ENCODE measurements at places on chromosomes 7 and 10. TPM values are rescaled to one million over a fixed set of nuclear protein-coding genes. Genes with fewer than 3 reads are reported as not detected.
A peak's percentile ranks its signal among the peaks of the same experiment; 100 is the strongest.

- no peak for DNase-seq
These were observed 12.6 kb upstream of the NRBF2 start for GRCh38 chr10:63120554-63120953.

DNA sequence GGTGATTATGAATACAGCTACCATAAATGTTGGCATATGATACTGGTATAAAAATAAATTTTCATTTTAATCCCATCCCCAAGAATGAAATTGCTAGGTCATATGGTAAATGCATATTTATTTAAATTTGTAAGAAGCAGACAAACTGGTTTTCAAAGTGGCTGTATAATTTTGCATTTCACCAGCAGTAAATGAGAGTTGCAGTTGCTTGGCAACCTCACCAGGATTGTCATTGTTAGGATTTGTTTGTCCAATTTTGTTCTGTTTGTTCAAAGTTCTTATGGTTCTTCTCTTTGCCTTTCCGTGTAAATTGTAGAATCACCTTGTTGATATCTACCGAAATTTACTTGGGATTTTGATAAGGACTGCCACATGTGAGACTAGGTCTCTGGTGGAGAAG lies 237.4 kb downstream of the OTUD1 start:
- DNase-seq = no peak

GRCh38 chr10:98264378-98265065 lies 3.5 kb downstream of the LOXL4 start:
- no peak for DNase-seq

- DNase-seq = no peak
These were observed 3.1 kb upstream of the GOT1 start for GRCh38 chr10:99433378-99434020.

- no peak for DNase-seq
These were observed 77.2 kb upstream of the TMEM106B start for GRCh38 chr7:12133865-12134264.

GRCh38 chr10:89904755-89905154 lies 203.4 kb downstream of the KIF20B start:
- no peak for DNase-seq

DNA sequence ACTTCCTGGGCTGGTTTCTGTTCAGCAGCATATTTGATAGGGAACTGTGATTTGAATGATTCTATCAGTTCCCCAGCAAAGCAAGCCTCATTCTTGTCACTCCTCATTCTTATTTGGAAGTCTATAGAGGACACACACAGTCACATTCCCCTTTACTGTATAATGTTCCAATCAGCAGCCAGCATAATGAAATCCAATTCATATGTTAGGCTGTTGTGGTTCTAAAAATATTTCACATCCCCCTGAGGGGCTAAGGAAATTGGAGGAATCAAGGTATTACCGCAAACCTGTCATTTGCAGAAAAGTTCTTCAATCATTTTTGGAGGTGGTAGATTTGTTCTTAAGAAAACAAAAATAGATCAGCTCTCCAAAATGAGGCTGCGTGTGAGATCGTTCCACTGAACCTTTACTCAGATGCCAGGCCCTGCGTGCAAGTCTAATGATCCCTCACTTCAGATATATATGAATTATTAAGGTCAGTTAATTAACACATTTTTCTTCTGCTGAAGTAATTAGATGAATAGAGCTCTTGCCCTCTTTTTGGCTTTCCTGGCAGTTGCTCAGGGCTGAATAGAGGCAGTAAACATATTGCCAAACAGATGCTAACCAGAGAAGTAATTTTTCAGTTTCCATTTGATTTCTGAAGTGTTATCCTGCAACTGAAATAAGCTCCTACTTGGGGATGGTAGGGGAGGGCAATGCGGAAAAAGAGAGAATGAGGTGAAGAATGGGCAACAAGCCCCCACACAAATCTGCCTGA lies 31.8 kb downstream of the LSMEM1 start:
- DNase-seq = no peak

DNA sequence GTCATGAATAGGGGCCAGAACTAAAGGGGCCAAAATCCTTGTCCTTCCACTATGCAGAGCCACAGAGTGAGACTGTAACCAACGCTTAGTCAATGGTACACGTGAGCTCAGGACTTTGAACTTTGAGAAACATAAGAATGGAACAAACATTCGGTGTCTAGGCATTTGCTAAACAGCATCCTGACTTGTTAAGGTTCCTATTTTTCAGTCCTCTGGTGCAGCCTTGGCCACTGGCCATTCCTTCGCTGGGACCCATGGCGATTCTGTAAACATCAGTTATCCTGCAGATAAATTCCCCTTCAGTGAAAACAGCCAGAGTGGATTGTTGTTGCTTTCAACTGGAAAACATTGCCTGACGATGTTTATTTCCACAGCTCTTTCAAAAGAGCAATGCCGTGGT lies 266.8 kb downstream of the SORCS1 start:
- DNase-seq = no peak

- DNase-seq = no peak
These were observed 4.3 kb downstream of the COPS6 start for GRCh38 chr7:100093054-100093453.

- no peak for DNase-seq
These were observed 154.0 kb upstream of the PPP2R2D start for GRCh38 chr10:131746785-131747184.

- no peak for DNase-seq
These were observed 25.8 kb downstream of the PTPRE start for GRCh38 chr10:127932521-127933270.

DNA sequence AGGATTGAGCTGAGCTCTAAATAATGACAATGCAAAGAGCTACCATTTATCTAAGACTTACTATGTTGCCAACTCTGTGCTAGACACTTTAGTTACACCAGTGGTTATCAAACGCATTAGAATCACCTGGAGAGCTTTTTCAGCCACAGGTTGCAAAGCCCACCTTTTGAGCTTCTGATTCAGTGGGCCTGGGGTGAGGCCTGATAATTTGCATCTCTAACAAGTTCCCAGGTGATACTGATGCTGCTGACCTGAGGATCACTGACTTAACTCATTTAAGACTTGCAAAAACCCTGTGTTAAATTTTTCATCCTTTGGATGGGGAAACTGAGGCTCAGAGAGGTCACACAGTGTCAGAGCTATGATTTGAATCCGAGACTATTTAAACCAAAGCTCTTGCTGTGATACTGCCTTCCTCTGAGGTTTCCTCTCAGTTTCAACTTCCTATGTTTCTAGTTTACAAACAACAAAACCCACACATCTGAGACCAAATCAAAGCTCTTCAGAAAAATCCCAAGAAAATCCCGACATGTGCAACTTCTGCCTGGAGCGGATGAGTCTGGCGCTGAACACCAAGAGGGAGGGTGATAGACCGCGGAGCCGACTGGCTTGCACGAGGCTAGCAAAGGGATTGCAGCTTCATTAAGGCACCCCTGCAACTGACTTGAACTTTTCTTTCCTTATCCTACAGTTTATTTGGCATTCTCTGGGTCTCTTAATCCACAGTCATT lies 124.9 kb downstream of the CYP26A1 start:
- no peak for DNase-seq

DNA sequence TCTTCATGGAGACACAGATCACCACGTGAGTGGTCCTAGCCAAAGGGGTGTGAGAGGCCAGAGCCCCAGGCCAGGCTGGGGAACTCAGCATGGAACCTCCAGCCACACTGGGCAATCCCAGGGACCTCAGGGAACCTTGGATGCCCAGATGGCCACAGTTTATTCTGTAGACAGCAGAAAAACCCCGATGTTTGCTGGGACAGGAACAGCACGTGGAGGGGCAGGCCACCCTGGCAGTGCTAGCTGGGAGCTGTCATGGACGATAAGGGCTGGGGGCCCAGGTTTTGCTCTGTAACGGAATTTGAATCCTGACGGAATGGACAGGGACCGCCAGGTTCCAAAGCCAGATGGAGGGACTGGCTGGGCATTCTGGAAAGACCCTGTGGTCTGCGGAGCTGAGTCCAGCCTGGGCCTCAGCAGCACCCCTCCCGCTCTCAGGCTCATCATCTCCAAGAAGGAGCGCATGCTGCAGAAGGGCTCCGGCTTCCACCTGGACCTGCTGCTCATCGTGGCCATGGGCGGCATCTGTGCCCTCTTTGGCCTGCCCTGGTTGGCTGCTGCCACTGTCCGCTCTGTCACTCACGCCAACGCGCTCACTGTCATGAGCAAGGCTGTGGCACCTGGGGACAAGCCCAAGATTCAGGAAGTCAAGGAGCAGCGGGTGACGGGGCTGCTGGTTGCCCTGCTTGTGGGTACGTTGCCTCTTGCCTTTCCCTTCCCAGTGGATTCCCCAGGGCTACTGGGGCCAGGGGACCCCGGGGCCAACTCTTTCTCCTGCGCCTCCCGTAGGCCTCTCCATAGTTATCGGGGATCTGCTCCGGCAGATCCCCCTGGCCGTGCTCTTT lies 5.6 kb downstream of the FASTK start:
- no peak for DNase-seq

DNA sequence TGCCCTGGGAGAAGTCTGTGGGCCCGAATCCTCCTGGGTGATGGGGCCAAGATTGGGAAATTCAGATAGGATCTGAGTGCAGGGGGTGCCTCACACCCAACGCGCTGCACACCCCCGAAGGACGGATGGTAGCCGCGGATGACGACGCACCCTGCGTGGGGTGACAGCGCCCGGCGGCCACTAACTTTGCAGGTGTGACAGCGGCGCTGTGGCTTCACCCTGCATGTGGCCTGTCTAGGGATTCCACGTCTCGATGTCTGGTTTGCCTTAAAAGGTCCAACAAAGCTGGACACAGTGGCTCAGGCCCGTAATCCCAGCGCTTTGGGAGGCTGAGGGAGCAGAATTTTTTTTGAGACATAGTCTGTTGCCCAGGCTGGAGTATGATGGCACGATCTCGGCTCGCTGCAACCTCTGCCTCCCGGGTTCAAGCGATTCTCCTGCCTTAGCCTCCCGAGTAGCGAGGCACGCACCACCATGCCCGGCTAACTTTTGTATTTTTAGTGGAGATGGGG lies 18.6 kb downstream of the ADAP1 start:
- DNase-seq = no peak

- DNase-seq = no peak
These were observed 160.5 kb downstream of the TNS3 start for GRCh38 chr7:47421456-47421855.

GRCh38 chr7:123797673-123798531 lies 47.1 kb upstream of the HYAL4 start:
- DNase-seq = peak; percentile 22

DNA sequence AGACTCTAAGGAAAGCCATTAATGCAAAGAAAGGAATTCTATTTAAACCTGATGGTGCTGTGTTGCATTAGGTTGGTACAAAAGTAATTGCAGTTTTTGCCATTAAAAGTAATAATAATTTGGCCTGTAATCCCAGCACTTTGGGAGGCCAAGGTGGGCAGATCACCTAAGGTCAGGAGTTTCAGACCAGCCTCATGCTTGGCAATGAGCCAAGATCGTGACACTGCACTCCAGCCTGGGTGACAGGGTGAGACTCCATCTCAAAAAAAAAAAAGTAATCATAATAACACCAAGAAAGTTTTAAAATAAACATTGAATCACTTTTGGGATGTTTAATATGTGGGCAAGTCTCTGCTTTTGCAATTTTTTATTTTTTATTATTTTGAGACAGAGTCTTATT lies 107.3 kb upstream of the FRMD4A start:
- no peak for DNase-seq

- no peak for DNase-seq
These were observed 43.6 kb upstream of the KLF6 start for GRCh38 chr10:3828404-3829155.

GRCh38 chr7:92835261-92835850 lies 1.0 kb downstream of the CDK6 start:
- DNase-seq = peak; percentile 64

- DNase-seq = no peak
These were observed 37.2 kb downstream of the BAMBI start for GRCh38 chr10:28714401-28715053.

The GNGT1 gene
- total RNA-seq = not detected

The SEMA3E gene
- not detected for total RNA-seq

The ADARB2 gene
- not detected for total RNA-seq

The BMPER gene
- total RNA-seq = not detected

The STARD3NL gene
- total RNA-seq = 12.8 TPM

All from naive thymus-derived CD8-positive, alpha-beta T cell (primary cell).